ENCODE measurements at places on chromosomes 16 and 17.

- no peak for DNase-seq
Observed at GRCh38 chr16:29999605-30000004, 3.6 kb downstream of the INO80E start.

DNA sequence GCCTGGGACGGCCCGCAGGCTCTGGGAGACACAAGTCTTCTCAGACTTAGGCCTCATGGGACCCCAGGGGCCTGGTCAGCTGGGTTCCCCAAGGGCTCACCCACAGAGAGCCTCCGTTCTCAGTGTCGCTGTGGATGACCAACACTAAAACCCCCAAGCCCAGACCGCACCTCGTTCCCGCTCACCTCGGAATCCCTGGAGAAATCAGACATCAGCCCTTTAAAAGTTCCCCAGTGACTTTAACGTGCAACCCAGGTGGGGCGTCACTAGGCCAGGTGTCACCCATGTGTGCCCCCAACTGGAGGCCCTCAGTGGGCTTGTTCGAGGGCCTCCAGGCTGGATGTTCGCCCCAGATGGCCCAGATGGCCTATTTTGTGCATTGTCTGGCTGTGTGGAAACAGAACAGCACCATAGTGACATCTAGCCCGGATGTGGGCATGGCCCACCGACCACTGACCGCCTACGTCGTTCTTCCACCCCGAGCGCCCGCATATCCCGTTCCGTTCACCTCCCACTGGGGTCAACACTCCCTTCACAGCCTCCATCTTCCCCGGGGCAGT is 52.3 kb upstream of the DNAH17 start:
- DNase-seq: no peak

DNA sequence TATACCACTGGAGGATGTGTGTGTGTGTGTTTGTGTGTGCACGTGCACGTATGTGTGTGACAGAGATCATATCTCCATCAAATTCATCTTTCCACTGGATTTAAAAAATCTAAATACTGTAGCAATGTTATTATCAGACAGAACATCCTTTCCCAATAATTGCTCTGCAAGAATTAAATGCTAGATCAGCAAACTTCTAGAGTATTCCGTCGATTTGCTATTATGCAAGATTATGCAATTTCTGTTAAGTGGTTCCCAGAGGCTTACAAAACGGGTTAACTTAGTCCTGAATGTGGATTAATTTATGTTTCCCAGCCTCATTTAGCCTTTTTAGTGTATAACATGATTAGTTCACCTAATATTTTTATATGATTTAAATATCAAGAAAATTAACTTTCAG is 44.5 kb upstream of the CNTNAP4 start:
- no peak for DNase-seq

DNA sequence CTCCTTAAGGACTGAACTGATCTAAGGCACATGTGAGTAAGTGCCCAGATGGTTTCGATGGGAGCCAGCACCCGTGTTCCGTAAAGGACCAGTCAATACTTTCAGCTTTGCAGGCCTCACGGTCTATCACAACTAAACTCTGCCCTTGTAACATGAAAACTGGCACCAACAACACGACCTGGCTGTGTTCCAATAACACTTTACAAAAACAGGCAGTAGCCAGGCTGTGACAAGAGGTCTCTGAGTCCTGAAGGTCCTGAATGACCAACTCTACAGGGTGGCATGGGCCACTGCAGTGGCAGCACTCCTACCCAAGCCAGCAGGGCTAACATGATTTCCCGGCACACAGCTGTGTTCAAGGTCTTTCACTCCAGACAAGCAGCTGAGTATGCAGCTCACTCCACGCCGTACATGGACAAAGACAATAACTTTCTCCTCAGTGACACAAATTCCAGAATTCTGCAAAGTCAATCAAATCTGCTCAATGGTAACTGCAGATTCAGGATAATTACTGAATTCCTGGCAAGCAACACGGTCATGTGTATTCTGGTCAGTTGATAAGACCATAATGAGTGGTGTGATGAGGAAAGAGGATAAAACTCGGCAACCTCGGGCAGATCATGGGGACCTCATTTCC is 15.3 kb downstream of the NPLOC4 start:
- DNase-seq: no peak

- DNase-seq: no peak
Observed at GRCh38 chr17:82285141-82285540, 11.6 kb upstream of the CSNK1D start.

- DNase-seq: no peak
Observed at GRCh38 chr17:45889579-45889978, 4.8 kb upstream of the MAPT start.

DNA sequence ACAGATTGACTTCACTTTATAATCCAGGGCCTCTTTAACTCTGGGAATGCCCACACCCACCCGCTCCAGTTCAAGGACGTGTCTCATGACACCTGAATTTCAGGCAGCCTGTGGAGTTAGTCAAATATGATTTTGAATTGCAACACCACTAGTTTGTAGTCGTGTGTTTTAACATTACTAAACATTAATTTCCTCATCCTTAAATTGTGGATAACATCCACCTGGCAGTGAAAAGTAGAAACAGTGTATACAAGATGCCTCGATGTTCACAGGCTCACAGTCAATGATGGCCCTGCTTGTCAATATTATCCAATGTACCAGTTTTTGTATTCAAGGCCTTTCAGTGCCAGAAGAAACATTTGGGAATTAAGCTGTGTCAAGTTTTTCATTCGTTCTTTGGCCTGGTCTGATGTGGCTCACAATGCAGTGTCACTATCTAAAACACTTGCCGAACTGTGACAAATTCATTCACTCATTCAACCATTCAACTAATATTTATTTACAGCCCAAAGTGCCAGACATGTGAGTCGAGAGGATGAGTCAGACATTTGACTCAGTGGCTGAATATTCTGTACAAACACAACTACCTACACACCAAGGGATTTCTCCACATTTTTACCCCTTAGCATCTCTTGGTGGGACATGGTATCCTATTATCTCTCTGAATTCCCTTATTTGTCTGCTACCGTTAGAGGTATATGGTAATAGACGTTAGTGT is 1.4 kb downstream of the MEIOB start:
- no peak for DNase-seq

DNA sequence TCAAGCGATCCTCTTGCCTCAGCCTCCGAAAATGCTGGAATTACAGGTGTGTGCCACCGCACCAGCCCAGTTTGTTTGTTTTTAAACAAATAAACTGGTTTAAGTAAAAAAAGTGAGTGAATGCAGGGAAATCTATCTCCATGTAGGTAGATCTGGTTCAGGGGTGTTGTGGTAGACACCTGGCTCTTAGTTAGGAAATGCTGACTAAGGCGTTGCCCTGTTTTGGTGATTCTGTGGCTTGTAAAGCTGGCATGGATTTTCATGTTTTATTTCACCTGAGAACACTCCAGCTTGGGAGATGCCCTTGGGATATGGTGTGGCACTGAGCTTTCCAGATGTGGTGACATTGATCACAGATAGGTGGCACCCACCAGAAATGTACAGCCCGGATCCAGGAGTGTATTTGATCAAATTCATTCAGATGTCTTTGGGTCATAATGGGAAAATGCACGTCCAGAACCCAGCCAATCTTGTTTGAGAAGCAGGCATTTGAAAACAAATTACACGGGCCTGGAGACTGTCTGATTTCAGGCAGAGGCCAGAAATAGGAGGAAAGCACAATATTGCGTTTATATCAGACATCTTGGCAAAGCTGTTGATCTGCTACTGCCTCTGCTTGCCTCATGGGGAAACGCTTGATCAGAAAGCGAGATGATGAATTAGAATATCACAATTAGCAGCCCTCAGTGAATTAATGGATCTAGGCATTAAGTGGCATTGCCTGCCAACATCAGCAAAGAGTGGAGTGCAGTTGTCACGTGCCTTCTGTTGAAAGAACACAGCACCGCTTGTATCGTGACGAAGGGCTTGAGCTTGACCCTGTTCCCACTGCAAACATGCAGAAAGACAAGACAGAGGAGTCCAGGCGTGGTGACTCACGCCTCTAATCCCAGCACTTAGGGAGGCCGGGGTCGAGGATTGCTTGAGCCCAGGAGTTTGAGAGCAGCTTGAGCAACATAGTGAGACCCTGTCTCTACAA is 7.3 kb upstream of the IL34 start:
- DNase-seq: no peak

DNA sequence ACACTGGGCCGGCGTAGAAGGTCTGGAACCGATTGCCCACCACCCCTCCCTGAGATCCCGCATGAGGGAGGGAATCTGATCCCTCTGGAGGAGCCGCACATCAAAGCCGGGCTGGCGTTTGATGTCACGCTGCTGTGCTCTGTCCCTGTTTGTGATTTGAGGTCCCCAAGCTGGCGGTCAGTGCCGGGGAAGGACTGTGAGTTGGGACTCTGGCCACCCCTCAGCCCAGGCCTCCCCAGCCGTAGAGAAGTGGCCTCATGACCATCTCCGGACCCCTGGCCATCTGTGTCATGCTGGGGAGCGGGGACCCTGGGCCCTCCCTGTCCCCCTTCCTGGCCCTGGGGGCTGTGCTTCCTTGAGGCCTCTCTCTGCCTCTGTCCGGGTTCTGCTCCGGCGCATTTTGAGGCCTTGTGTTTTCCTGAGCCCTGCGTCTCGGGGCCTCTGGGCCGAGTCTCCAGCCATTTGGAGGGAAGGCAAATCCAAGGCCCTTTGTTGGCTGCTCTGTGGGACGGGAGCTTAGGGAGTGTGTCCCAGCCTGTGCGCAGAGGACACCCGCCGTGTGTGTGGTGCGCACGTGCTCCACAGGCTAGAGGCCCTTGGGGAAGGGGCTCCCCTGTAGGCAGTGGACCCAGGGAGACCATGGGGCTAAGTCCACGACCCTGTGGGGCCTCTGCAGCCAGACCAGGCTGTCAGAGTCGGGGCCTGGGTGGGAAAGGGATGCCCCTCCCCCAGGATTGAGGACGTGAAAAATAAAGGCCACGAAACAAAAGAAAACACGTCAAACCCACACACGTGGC is 15.1 kb downstream of the ASPSCR1 start:
- no peak for DNase-seq

DNA sequence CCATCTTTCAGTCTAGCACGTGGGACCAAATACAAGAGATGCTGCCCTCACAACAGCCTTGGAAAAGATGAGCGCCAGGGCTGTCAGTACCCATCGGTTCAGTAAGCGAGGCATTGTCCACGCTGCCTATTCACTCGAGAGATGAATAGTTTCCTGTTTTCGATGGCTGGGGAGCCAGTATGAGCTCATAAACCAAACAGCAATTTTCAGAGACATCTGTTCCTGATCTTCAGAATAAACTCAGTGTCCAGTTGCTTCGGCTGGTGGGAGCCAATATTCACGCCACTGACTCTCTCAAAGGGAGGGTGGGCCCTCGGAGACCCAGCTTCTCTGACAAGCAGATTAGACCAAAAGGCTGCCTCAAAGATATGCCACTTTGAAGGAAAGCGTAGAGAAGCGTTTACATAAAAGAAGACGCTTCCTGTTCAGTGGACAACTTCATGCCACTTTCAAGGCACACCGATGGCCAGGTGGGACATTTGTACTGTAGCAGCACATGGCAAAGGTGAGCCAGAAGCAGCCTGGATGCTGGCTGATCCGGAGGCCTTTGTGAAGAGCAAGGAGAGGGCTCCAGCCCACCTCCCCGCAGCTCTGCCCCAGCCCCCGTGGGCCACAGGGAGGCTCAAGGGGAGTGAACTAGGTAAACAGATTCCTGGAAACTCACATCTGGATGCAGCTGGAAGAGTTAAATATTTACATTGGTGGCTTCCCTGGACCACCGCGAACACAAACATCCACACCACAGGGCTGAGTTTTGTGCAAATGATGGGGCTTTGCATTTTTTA is 6.0 kb downstream of the TIMM22 start:
- no peak for DNase-seq

GRCh38 chr16:20746461-20746860 is 4.8 kb upstream of the THUMPD1 start:
- no peak for DNase-seq

GRCh38 chr16:83701494-83701893 is 106.3 kb upstream of the HSBP1 start:
- no peak for DNase-seq

DNA sequence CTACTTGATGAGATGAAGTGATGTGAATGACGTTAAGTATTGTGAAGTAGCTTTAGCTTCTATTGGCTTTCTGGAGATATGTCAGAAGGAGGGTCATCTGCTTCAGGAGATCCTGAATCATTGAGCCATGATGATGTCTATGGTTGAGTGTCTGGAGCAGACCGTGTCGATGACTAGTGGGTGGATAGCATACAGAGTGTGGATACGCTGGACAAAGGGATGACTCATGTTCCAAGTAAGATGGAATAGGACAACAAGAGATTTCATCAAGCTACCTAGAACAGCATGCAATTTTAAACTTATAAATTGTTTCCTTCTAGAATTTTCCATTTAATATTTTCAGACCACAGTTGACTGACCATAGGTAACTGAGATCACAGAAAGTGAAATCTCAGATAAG is 116.1 kb upstream of the RBBP6 start:
- DNase-seq: no peak

DNA sequence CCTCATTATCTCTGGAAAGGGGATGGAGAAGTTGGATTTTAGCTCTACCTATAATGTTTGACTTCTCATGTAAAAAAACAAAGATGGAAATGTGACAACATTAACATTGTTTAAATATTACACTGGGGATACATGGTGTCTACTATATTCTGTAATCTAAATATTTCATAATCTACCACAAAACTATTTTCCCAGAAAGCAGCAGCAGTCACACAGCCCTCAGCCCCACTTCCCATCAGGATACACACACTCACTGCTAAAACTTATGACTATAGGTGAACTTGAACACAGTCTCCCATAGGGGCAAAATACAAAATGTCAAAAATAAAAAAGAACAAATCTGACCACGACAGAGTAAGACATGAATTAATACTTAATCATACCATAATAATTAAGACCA is 95.7 kb downstream of the KANSL1 start:
- DNase-seq: no peak

- DNase-seq: no peak
Observed at GRCh38 chr17:50731575-50732460, 12.4 kb downstream of the LUC7L3 start.

- DNase-seq: no peak
Observed at GRCh38 chr16:12971241-12971640, 69.8 kb downstream of the SHISA9 start.

GRCh38 chr17:78793968-78794367 is 11.9 kb upstream of the CYTH1 start:
- DNase-seq: no peak

DNA sequence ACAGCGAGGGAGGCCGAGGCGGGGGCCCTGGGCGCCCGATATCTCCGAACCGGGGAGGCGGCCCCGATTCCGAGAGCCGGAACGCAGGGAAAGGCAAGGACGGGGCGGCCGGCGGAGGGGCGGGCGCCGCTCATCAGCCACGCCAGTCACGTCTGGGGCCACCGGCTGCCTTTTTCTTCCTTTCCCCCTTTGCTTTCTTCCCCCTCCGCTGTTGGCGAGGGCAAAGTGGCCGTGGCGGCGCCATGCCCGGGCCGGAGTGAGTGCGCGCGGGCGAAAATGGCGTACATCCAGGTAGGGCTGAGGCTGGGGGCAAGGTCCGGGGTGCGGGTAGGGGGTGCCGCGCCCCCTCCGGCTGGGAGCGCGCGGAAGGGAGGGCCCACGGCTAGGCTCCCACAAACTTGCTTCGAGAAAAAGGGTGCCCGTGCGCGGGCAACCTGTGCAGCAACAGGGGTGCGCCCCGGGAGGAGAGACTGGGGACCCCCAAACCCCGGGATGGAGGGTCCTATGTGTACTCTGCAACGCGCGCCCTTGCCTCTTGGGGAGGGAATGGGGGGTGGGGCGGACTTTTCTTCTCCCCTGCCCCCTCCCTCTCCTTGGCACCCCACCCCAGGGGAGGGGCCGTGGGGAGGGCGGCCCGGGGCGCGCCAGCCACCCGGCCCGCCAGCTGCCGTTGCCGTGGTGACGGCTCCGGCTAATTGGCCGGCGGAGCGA is 486 bp downstream of the SYT17 start:
- DNase-seq: no peak

GRCh38 chr16:27428026-27428785 is 26.2 kb downstream of the IL21R start:
- DNase-seq: no peak

Data from CD4-positive, alpha-beta T cell (primary cell).